Stimulated activated CD4-positive, alpha-beta T cell treated with anti-CD3 and anti-CD28 coated beads, Interleukin-12 subunit alpha, Interleukin-12 subunit beta, amount 100 ng/mL, for 24 hours (primary cell): ENCODE measurements at places on chromosomes 1 and 21.
A peak's percentile ranks its signal among the peaks of the same experiment; 100 is the strongest.

- DNase-seq = no peak
Measured at GRCh38 chr1:151002051-151002450, 4.7 kb downstream of the MINDY1 start.

- DNase-seq = no peak
Measured at GRCh38 chr1:17183388-17184160, 21.4 kb upstream of the PADI1 start.

DNA sequence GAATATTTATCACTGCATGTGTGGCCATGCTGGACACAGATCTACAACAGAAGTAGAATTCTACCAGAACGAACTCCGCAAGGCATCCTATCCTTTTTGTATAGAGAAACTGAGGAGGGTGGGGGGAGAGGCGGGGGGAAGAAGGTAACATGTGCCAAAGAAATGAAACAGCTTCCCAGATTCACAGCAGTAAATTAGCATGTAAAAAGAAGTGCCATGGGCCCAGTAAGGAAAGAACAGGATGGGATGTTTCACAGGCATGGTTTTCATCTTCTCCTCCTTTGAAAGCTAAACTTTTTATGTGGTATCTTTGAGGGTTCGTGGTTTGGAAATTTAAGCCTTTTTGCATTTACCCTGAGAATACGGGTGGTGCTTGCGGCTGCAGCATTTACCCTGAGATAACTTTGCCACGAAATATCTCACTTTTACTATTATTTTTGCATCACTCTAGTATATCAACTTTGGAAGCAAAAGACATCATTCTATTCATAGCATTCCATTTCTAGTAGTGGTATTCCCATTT, 168.9 kb downstream of the TPR start:
- DNase-seq = no peak

- no peak for DNase-seq
Measured at GRCh38 chr1:74937176-74937575, 197.0 kb upstream of the LHX8 start.

DNA sequence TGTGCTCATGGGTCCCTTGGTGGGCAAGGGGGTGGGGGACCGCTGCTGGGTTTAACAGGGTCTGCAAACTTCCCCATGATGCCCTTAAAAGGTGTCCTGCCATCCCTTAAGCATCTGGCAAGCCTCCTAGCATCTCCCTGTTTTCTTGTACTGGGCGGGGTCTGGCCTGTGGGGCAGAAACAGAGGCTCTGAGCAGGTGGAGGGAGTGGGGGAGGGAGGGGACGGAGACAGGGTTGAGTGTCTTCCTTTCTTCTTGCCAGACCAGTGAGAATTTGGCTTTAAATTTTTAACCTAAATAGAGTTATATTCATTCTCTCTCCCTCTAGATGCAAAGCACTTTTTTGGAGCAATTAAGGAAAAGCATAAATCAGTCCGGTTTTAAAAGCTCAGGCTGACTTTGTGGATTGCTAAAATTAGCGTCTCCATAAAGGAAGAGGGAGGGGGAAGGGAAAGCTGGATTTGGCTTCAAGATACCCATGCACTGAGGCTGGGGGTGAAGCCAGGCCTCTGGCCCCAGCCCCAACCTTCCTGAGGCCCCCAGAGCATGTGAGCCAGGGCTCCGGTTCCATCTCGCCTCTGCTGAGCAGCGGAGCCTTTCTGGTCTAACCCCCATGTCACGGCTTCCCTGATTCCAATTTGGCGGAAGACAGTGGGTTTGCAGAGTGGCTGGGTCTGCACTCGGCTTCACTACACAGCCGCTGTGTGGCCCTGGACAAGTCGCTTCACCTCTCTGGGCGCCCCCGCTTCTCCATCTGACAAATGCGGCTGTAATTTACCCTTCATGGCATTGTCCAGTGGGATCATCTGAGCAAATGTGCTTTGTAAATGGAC, 25.3 kb downstream of the IGSF21 start:
- DNase-seq = no peak

DNA sequence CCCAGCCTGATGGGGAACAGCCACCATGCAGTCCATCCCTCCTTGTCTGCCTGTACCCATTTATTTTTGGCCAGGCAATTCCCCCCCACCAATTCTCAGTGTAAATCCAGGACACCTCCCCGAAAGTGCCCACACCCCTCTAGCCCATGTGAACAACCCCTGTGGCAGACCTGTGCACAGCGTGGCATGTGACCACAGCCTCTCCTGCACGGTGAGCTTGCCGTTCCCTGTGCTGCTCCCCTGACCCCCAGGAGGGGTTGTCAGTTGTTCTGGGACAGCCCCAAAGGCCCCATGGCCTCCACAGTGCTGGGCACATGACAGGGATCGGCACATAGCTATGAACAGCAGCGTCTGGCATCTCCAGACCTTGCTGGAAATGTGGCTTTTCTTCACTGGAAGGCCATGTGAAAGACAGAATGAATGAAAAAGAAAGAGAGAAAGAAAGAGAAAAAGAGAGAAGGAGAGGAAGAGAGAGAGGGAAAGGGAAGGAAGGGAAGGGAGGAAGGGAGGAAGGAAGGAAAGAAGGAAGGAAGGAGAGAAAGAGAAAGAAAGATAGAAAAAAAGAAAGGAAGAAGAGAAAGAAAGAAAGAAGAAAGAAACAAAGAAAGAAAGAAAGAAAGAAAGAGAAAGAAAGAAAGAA, 3.9 kb downstream of the CAPN9 start:
- DNase-seq = no peak

DNA sequence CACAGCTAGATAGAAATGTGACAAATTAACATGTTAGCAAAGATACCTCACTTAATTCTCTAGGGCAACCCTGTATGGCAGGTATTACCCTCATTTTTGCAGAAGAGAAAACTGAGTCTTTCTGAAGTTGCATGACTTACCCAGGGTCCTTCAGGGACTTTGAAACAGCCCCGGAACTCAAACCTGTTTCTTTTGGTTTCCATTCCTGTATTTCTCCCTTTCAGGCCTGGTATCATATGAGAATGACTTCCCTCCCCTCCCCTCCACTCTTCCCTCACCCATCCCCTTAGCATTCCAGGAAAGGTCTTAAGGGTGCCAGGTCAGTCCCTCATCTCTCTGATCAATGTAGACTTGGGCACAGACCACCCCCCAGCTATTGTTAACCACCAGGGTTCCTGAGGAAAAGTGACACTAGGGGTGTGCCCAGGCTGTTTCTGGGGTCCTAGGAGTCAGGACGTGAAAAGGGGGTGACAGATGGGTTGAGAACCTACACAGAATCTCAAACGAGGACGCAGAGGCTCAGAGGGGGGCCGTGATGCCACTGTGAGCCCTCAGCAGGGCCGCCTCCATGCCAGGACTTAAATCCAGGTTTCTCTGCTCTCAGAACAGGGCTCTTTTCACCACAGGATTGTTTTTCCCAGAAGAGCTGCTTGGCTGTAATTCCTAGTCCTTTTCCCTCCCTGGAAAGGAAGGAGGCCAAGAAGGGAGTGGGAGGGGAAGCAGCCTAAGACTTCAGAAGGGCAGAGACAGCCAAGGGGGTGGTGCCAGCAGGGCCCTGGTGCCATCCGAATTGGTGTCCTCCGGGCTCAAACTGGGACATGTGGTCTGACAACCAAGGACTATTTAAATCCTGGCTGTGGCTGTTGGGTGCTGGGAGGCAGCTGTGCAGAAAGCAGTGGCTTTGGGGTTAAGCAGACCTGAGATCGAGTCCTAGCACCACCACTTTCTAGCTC, 2.1 kb upstream of the WASF2 start:
- DNase-seq = no peak

DNA sequence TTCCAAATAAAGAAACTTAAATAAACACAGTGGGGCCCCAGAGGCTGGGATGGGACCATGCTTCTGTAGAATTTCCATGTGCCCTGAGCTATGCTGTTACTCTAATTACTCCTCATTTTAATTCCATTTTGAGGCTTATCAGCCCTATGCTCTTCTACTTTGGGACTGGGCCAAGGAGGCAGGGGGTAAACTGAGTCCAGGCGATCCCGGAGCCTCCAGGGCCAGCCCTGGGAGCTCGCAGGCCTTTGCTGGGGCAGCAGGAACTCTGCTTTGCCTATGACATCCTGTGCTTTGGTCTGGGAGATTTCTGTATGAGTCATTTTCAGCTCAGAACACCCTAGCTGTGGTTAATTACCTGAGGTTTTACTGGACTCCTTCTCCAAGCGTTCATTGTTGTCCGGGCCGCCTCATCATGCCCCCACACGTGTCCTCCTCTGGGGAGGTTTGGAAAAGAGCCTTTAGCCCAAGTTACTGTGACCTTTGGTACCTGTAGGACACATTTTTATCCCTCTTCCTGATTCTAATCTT, 95.7 kb downstream of the RHOU start:
- DNase-seq = no peak

DNA sequence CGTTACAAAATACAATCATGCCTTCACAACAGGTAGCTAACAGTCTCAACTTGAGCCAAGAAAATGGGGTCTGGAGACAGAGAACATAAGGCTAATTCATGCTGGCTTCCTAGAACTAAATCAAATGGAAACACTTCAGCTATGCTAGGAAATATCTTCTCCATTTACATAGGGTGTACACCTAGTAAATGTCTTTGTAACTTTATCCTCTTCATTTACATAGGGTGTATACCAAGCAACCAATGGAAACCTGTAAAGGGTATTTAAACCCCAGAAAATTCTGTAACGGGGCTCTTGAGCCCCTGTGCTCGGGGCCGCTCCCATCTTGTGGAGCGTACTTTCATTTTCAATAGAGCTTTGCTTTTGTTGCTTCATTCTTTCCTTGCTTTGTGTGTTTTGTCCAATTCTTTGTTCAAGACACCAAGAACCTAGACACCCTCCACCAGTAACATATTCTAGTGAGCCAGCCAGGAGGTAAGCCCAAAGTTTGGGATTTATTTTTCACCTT, 19.5 kb upstream of the CYP4X1 start:
- no peak for DNase-seq

GRCh38 chr1:209116705-209117104, 466.8 kb upstream of the CAMK1G start:
- no peak for DNase-seq

DNA sequence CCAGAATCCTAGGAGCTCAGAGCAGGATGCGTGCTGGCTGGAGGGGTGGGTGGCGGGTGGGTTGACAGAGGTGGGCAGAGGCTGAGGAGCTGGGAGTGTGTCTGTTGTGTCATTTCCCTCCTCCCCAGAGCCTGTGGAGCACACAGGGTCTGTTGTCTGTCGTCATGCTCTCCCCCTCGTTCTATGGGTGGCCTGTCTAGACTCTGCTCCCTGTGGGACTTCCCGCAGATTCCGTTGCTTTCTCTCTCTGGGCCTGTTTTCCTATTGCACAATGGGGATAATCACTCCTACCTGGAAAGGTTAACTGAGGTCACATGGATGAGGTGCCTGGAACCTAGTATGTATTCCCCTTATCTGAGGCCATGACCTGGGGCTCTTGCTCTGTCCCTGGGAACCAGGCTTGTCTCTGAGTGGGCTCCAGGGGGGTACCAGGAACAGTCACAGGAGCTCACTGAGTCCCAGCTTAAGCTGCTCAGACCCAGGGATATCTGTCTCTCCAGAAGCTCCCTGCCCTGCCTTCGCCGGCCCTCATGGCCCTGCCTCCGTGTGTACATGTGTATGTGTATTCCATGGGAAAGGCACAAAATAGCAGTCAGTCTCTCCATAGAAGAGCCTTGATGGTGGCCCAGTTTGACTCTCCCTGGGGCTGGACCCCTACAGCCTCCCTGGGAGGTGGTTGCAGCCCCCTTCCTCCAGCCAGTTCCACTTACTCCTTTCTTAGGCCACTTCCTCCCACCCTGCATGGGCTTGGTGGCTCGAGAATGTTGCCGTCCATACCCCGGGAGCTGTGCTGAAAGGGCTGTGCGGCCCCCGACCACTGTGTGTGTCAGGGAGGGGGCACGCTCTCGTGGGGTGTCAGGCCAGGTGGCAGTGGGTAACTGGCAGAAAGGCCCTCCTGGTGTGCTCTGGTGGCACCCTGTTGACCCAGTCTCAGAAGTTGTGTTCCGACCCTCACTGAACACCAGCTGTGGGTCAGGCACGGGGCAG, 17.9 kb downstream of the PTPRF start:
- DNase-seq = no peak

DNA sequence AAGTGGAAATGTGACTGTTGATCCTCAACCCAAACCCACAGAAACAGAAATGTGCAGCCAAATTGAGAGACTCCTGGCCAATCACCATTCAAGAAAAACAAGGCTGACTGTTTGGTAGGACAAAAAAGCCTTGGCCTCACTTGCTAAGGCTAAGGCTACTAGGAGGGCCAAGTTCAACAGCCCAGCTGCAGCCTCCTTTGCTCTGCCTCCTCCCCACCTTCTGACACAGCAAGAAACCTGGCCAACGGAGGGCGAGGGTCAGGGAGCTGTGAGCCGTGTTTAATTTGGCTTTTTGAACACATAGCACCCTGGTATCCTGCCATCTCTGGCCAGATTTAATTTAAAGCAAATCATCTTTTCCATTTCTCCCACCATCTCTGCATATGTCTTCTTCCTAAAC, 165.8 kb upstream of the RAB4A start:
- no peak for DNase-seq

- DNase-seq = no peak
Measured at GRCh38 chr1:180956028-180956640, 43.4 kb downstream of the KIAA1614 start.

DNA sequence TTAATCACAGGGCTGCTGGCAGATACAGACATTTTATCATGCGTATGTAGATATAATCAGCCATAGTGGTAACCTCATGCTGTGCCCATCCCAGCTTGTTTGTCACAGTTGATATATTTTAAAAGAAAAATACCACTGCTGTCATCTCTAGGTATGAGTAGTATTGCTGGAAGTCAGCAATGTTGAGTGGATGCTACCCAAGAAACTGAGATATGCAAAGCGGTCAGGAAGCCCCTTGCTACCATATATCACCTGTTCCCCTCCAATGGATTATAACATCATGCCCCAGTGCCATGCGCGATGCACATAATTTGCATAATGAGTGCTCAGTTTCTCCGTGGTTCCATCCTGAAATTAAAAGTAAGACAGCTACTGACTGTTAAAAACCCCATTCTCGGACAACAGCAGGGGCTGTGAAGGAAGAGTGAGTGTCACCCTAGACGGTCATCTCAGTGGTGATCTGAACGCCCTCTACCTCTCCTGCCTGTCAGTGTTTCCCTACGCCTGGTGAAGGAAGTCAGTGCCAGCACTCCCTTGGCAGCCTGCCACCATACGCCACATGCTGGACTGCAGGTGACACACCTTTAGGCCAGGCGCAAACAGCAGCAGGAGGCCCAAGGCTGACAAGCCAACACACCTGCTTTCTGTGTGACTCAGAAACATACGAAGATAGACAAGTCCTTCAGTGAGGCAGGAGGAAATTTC, 2.7 kb downstream of the IL10RB start:
- peak; percentile 22 for DNase-seq

DNA sequence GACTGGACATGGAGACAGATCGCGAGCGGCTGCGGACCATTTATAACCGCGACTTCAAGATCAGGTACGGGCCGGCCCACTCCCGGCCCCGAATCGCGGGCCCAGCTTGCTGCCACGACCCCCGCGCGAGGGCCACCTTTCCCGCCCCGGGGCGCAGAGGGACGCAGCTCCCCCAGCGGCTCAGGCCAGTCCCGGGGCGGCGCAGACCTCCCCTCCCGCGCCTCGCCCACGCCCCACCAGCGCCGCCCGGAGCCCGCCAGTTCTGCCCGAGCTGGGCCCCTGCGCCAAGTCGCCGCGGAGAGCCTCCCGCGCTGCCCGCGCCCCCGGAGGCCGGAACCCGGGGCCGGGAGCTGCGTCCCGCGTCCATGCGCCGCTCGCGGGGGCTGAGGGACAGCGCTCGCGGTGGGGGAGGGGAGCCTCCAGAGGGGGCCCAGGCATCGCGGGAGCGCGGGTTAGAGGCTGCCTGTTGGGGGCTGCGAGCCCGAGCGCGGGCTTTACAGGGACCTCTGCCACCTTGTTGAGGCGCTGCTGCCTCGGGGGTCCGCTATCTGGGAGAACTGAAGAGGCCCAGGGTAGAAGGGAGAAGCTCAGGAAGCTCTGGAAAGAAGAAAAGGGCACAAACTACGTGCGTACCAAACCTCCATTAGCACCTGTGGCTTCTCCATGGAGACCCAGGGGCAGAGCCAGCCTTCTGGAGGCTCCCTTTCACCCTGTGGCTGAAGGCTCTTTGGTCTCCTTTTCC, 698 bp downstream of the MOV10 start:
- DNase-seq = no peak
